ENCODE measurements at places on chromosomes 11 and 22. TPM values are rescaled to one million over a fixed set of nuclear protein-coding genes. Genes with fewer than 3 reads are reported as not detected.
A peak's percentile ranks its signal among the peaks of the same experiment; 100 is the strongest.

The UCP3 gene
- total RNA-seq = 11.0 TPM

The CEP126 gene
- 9.4 TPM for total RNA-seq

The INCENP gene
- 34.0 TPM for total RNA-seq

The ADORA2A gene
- total RNA-seq = 45.4 TPM

The TEX54 gene
- total RNA-seq = 1.1 TPM

The IRAG1 gene
- total RNA-seq = 0.32 TPM

The OR52H1 gene
- 0.37 TPM for total RNA-seq

DNA sequence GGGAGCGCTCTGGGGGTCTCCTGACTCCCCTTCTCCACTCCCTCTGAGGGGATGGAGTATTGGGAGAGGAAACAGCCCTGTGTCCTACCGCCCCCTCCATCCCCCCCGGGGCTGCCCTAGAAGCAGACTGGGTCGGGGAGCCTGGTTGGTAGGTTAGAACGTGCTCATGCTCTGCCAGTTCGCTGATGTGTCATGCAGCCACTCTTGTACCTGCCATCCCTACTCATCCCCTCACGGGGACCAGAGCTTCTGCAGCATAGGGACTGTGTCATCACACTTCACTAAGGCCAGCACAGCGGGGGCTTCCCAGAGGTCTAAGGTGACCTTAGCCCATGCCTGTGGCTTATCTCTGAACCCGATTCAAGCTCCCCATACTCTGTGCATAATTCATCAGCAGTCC is 4.7 kb downstream of the KCNJ1 start:
- H3K4me3 ChIP-seq = no peak overlapping the region
- peaks cover 17% of the 10 kb centered on the region for H3K4me1 ChIP-seq
- no peak for DNase-seq

DNA sequence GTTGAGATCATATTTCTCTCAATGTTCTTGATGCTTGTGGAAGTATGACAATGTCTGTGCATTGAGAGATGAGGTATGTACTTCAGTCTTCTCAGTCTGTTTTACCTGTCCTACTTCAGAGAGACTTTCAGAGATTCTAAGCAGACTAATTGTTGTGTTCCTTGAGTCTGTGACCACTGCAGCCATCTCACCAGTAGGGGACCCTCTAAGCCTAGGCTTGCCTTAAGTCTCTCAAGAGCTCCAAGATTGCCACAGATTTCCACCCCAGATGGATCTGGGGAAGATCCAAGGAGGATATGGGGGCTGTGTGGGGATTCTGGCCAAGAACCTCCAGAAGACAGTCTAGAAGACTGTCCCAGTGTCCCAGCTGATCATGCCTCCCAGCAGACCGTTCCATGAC is 179.9 kb upstream of the PLET1 start:
- H3K4me3 ChIP-seq = no peak overlapping the region
- H3K27me3 ChIP-seq = no peaks in the 10 kb centered on the region
- no peaks in the 10 kb centered on the region for H3K4me1 ChIP-seq
- no peaks in the 10 kb centered on the region for H3K36me3 ChIP-seq
- no peak overlapping the region for H3K27ac ChIP-seq

DNA sequence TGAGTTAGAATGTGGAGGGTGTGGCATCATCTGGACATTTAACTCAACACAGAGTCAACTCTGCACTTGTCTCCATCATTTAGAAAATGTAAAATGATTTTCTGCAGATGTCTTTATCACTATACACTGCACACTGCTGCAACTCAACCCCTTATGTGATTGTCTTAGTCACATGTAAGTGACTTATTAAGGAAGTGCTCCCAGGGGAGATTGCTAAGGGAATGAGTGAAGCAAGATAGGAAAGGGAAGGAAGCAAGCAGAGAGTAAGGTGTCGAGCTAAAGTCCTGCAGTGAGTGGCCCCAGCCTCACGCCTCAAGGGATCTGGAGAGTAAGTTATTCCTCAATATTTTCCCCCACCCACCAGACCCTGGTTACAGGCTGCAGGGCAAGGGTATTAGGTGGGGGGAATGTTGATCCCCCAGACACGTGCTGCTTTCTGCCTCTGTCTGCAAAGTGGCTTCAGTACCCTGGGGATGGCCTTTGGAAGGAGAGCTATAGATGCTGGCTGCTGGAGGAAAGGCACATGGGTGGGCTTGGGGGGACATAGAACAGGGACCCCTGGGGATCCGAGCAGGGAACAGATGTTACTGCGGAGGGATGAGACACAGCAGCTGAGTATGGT is 7.2 kb upstream of the CBX6 start:
- no peaks in the 10 kb centered on the region for H3K36me3 ChIP-seq
- peaks cover under 1% of the 10 kb centered on the region for H3K4me1 ChIP-seq
- H3K27me3 ChIP-seq = peaks cover 10% of the 10 kb centered on the region

- no peaks in the 10 kb centered on the region for H3K27me3 ChIP-seq
- no peak overlapping the region for H3K4me3 ChIP-seq
- H3K27ac ChIP-seq = no peak overlapping the region
- no peak for DNase-seq
- no peaks in the 10 kb centered on the region for H3K4me1 ChIP-seq
Measured at GRCh38 chr11:17366495-17366894, 14.9 kb downstream of the NCR3LG1 start.

- H3K36me3 ChIP-seq = no peaks in the 10 kb centered on the region
- H3K4me1 ChIP-seq = peaks cover 61% of the 10 kb centered on the region
- H3K27me3 ChIP-seq = peaks cover 29% of the 10 kb centered on the region
- DNase-seq = peak; percentile 87
- H3K4me3 ChIP-seq = no peak overlapping the region
Measured at GRCh38 chr11:15113381-15113780, 1.3 kb upstream of the INSC start.

DNA sequence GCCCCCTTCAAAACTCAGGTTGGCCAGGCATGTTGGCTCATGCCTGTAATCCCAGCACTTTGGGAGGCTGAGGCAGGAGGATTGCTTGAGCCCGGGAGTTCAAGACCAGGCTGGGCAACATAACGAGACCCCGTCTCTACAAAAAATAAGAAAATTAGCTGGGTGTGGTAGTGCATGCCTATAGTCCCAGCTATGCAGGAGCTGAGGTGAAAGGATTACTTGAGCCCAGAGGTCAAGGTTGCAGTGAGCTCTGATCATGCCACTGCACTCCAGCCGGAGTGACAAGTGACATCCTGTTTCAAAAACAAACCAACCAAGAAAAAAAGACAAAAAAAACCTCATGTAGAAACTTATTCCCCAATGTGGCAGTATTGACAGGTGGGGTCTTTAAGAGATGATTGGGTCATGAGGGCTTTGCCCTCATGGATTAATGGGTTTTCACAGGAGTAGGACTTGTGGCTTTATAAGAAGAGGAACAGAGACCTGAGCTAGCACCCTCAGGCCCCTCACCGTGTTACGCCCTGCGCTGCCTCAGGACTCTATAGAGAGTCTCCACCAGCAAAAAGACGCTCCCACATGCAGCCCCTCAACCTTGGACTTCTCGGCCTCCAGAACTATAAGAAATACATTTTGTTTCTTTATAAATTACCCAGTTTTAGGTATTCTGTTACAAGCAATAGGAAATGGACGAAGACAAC is 22.3 kb downstream of the LAYN start:
- DNase-seq = no peak
- no peak overlapping the region for H3K4me3 ChIP-seq

DNA sequence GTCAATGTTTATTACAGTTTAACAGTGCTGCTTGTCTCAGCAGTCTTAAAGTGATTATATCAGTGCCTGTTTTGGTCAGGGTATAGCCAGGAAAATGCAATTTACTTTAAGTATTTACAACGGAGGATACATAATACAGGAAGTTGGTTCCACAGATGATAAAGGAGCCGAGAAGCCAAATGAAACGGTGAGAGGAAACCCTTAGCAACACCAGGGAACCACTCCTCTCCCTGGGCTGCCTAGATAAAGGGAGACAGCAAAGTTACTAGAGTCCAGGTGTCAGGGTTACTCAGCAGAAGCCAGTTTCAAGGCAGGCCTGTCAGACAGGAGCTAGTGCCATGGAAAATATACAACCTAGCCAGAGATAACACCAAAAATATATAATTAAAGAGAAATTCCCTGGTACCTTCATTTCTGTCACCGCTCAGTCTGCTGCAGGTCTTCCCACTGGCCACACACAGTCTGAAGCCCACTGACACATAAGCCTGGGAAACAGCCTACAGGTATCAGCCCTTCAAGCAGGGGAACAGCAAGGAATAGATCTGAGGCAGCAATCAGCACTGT is 55.5 kb downstream of the FAM76B start:
- H3K36me3 ChIP-seq = no peaks in the 10 kb centered on the region
- peaks cover 8% of the 10 kb centered on the region for H3K4me1 ChIP-seq
- no peak overlapping the region for H3K27ac ChIP-seq
- H3K4me3 ChIP-seq = no peak overlapping the region
- no peak for DNase-seq

GRCh38 chr11:85685820-85686459 is at the start of gene CCDC89:
CCDC89 (minus strand) TSS chr11:85686195; CDS start chr11:85686130, 65 bp downstream.
- H3K36me3 ChIP-seq = no peaks in the 10 kb centered on the region
- no peak for DNase-seq
- H3K4me3 ChIP-seq = no peak within 1 kb of the TSS
- no peaks in the 10 kb centered on the region for H3K27me3 ChIP-seq
- no peak within 1 kb of the TSS for H3K27ac ChIP-seq
- no peaks in the 10 kb centered on the region for H3K4me1 ChIP-seq

DNA sequence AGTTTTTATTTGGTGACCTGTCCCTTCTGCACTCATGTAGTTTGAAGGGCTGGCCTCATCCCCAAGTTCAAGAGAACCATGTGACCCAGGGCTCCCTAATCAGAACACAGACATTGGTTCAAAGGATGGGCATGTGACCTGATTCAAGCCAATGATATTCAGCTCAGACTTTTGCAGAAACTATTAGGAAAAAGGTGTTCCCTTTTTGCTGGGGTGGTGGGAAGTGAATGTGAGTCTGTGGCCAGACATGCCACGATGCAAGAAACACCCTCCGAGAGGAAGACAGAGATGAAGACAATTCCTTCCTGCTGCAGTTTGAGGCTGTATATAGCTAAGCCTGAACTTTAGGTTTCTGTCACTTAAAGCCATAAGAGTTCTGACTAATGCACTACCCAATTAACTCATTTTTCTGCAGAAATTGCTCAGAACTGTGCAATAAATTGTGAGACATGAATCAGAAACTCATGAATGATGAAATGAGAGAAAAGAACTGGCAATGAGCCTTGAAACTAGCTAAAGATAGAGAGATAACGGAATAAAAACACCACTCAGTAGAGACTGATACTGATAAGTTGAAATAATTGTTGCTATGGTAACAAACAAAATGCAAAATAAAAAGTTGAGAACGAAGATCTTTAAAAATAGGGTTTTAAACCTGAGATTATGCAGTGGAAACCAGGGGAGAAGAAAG is 9.2 kb upstream of the MAPK1 start:
- H3K27ac ChIP-seq = no peak overlapping the region
- H3K36me3 ChIP-seq = no peaks in the 10 kb centered on the region
- DNase-seq = no peak
- no peak overlapping the region for H3K4me3 ChIP-seq

- no peaks in the 10 kb centered on the region for H3K36me3 ChIP-seq
- H3K4me3 ChIP-seq = no peak overlapping the region
- H3K4me1 ChIP-seq = no peaks in the 10 kb centered on the region
- DNase-seq = no peak
- H3K27ac ChIP-seq = no peak overlapping the region
- H3K27me3 ChIP-seq = no peaks in the 10 kb centered on the region
Measured at GRCh38 chr11:12581923-12582322, 92.3 kb upstream of the TEAD1 start.

DNA sequence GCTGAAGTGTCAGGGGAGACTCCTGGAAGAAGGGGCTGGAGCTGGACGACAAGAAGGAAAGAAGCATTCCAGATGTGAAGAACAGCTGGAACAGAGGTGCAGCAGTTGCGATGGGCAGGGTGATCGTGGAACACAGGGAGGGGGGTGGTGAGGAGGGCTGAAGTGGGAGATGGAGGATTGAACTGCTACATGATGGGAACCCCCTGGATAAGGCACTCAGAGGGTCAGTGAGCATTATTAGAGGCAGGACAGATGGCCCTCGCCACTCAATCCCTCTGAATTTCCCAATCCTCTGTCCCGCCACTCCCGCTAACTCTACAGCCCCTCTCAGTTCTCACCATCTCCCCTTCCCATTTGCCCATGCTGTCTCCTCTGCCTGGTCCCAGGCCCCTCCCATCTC is 14.0 kb downstream of the SERPINH1 start:
- peaks cover 4% of the 10 kb centered on the region for H3K36me3 ChIP-seq
- no peaks in the 10 kb centered on the region for H3K27me3 ChIP-seq
- H3K4me1 ChIP-seq = peaks cover 22% of the 10 kb centered on the region
- no peak for DNase-seq
- no peak overlapping the region for H3K4me3 ChIP-seq

DNA sequence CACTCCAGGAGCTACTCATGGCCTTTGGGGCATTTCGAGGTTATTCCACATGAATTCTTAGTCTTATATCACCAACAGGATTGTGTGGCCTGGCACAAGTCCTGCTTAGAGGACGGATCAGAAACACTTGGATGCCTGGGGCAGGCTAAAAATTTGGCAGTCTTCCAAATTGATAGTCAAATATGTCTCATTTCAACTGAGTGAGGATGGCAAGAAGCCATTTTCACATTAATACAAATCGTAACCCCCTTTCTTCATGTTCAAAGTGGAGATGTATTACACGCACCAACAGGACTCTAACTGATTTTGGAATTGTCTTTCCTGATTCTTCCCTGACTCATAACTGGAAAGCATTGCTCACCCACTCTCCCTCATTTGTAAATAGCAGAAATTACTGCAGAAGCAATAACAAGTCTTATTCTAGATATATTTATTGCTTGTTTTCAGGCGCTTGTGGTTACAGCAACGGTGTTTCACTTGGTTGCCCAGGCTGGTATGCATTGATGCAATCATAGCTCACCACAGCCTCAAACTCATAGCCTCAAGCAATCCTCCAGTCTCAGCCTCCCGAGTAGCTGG is 10.3 kb upstream of the CCDC86 start:
- no peak overlapping the region for H3K4me3 ChIP-seq
- H3K36me3 ChIP-seq = no peaks in the 10 kb centered on the region
- DNase-seq = no peak

GRCh38 chr11:68878022-68878421 is 25.6 kb downstream of the MRPL21 start:
- H3K36me3 ChIP-seq = no peaks in the 10 kb centered on the region
- H3K4me1 ChIP-seq = no peaks in the 10 kb centered on the region
- H3K4me3 ChIP-seq = no peak overlapping the region
- DNase-seq = no peak

DNA sequence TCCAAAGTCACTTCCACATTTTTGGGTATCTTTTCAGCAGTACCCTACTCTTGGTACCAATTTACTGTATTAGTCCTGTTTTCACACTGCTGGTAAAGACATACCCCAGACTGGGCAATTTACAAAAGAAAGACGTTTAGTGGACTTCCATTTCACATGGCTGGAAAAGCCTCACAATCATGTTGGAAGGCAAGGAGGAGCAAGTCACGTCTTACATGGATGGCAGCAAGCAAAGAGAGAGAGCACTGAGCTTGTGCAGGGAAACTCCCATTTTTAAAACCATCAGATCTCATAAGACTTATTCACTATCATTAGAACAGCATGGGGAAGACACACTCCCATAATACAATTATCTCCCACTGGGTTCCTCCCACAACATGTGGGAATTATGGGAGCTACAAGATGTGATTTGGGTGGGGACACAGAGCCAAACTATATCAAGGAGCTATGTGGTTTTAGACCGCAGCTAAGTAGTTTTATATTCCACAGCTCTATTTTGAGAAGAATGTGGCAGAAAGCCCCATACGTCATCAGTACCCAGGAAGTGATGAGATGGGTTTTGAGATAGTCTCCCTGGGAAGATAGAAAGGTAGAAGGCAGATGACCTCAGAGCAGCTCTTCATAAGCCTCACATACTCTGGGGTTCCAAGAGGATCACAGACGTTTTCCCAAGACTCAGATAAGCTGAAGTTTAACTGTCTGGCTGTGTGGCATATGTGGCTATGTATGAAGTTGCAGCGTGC is 96.3 kb downstream of the APIP start:
- H3K27ac ChIP-seq = no peak overlapping the region
- no peak overlapping the region for H3K4me3 ChIP-seq
- no peak for DNase-seq
- peaks cover 8% of the 10 kb centered on the region for H3K27me3 ChIP-seq
- no peaks in the 10 kb centered on the region for H3K36me3 ChIP-seq
